ENCODE measurements at places on chromosomes 7 and 10. TPM values are rescaled to one million over a fixed set of nuclear protein-coding genes. Genes with fewer than 3 reads are reported as not detected.

Gene PSMA2
- total RNA-seq: 102 TPM

Gene NXPH1
- total RNA-seq: 1.1 TPM

Gene FAM13C
- total RNA-seq: 0.10 TPM

Gene SORBS1
- 0.43 TPM for total RNA-seq

Gene ZNF804B
- not detected for total RNA-seq

Gene GDF10
- not detected for total RNA-seq

Gene CEP55
- total RNA-seq: 76.0 TPM

Gene ACTL6B
- total RNA-seq: not detected

Gene FKBP6
- total RNA-seq: not detected

Gene ADRB1
- total RNA-seq: 2.4 TPM

Gene SYT15
- 0.17 TPM for total RNA-seq

Gene TAX1BP1
- 130 TPM for total RNA-seq

Gene PTPRZ1
- not detected for total RNA-seq

Gene MYPN
- total RNA-seq: 5.4 TPM
